ENCODE measurements at places on chromosomes 6 and 20.
A peak's percentile ranks its signal among the peaks of the same experiment; 100 is the strongest.

DNA sequence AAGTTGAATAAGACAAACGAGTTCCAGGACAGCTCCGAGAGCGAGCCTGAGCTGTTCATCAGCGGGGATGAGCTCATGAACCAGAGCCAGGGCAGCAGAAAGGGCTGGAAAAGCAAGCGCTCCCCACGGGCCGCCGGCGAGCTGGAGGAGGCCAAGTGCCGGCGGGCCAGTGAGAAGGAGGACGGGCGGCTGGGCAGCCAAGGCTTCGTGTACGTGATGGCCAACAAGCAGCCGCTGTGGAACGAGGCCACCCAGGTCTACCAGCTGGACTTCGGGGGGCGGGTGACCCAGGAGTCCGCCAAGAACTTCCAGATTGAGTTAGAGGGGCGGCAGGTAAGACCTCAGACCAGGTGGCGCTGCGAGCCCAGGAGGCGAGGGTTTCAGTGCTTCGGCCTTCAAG, 56.0 kb upstream of the TMEM181 start:
- DNase-seq, result no peak

- DNase-seq, result no peak
Observed at GRCh38 chr20:57108742-57109570, 157.5 kb downstream of the BMP7 start.

- no peak for DNase-seq
Observed at GRCh38 chr6:14569394-14569793, 451.8 kb downstream of the CD83 start.

GRCh38 chr6:148398244-148398643, 55.6 kb downstream of the SASH1 start:
- DNase-seq, result no peak

DNA sequence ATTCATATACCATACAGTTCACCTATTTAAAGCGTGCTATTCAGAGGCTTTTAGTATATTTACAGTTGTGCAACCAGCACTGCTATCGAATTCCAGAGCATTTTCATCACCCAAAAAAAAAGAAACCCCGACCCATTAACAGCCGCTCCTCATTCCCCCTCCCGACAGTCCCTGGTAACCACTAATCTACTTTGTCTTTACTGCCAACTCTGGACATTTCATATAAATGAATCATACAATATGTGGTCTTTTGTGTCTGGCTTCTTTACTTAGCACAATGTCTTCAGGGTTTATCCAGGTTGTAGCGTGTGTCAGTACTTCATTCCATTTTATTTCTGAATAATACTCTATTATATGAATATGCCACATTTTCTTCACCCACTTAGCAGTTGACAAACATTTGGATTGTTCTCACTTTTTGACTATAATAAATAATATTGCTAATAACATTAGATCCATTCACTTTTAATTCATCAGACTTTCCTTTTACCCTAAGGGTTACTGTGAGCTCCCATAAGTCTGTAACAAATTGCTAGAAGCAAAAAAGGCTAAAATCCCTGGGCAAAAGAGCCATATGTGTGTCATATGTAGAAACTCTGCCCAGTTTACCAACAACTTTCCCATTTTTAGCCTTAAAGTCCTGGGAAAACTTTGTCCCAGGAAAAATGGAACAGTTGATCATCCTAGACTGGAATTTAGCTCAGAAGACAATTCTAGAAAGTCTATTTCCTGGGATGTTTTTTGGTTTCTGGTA, 23.2 kb upstream of the ROS1 start:
- DNase-seq, result peak; percentile 95

DNA sequence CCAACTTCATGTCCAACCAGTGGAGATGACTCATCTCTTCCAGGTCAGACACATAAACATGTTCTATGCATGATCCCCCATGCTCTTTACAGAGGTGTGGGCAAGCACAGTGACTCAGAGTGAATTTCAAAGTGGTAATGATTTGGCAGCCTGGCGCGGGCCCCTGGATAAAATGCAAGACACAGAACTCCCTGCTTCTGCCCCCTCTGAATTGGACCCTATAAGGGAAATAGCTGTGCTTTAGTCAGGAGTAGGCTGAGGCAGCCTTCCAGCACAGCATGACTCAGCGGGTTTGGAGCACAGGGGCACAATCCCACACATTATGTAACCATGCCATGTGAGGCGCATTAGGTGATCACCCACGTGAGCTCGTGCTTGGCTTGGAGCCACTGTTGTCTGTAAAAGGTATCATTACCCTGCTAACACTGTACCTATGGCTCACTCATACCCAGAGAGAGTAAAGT, 127.4 kb downstream of the C6orf118 start:
- peak; percentile 29 for DNase-seq

DNA sequence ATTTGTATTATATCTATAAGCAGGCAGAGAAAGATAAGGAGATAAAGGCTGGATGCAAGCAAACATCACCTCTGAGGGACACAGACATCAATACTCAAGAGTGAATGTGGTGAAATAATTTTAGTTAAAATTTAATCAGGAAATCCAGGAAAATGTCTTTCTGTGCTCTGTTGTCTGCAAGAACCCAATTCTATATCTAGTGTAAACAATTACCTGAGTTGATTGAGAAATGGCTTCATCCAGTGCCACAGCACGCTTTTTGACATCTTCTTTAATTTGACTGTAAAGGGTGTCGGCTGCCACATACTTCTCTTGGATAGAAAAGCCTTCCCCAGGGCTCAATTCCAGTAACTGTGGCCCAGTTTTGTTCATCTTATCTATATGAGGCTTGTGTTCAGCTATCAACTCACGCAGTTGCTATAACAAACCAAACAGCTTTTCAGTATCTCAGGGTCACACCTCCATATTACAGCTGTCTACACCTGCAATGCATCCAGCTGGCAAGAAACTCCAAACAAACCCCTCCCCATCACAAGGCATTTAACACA, 131.6 kb downstream of the DST start:
- peak; percentile 73 for DNase-seq

DNA sequence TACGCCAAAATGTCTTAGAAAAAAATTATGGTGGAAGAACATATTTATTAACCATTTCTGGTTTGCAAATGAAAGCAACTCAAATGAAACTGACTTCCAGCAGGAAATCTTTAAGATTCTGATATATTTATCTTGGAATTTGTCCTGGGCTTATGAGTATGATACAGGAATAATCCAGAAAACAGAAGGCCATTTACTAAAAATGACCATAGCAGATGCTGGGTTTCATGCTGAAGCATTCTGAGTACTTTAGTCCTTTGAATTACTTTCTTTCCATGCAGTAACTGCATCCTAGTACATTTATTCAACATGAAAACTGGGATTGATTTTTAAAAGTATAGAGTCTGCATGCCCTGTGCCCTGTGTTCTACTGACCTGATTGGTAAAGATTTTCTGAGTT, 172.4 kb downstream of the CLVS2 start:
- no peak for DNase-seq

DNA sequence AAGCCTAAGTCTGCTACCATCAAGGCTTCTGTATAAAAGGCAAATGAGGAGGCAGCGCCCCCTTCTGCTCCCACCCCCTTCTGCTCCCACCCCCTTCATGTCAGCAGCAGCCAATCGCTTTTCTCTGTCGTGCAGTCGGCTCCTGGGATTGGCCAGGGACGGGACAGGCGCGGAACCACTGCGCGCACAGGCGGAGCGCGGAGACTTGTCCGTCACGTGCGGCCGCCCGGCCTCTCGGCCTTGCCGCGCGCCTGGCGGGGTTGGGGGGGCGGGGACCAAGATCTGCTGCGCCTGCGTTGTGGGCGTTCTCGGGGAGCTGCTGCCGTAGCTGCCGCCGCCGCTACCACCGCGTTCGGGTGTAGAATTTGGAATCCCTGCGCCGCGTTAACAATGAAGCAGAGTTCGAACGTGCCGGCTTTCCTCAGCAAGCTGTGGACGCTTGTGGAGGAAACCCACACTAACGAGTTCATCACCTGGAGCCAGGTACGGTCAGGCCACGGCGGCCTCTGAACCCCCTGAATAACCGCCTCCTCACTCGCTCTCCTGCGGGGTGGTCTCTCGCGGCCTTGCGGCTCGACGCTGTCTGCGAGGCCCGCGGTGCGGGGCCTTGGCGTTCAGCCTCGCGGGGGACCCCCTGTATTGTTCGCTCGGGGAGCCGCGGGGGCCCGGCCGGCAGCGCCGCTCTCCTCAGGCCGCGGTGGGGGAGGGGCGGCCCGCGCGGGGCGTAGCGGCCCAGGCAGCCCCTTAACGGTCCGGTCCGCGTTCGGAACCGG, at the start of gene HSF2:
Gene HSF2 (plus strand): TSS at position 305 of the 773 bp plus-strand sequence. CDS start 86 bp downstream, at position 391.
- DNase-seq, result peak; percentile 100

DNA sequence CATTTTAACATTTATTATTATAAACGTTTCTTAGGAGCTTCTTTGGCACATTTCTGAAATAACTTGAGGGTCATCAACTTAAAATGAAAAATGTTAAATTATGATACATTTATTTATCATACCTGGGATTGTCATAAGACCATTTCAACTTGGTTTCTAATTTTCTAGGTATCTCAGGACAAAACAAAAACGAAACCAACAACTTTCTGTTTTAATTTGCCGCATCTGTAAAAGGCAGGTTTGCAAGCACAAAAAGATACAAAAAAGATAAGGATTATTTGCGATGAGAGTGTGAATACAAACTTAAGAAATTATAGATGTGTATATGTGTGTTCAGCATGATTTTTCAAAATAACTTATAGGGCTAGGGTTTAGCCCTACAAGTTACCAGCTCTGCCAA, 395.0 kb upstream of the RUNX2 start:
- no peak for DNase-seq

DNA sequence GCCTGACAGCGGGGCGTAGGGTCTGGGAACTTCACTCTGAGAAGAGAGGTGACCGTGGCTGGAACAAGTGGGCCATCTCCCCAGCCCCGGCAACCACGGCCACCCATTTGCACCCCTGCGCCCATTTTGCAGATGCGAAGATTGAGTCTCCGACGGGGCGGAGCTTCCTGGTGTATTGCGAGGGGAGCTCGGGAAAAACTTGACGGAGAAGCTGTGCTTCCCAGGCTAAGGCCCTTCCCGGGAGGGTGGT, 653 bp downstream of the ZNF335 start:
- no peak for DNase-seq

DNA sequence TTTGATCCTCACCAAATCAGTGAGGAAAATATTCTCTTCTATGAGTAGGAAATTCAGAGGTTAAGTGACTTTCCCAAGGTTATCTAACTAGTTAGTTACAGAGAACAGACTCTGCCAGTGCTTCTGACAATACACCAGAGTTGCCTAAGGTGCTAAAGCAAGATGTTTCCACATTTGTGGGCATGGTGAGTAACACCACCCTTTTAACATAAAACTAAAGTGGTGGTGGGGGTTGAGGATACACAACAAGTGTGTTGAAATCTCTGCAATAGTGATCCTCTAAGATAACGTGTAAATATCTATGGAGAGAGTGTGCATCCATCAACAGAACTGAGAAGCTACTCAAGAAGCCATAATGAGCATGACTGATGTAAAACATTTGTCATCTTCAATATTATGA, 11.7 kb downstream of the VNN2 start:
- no peak for DNase-seq

- DNase-seq, result no peak
Observed at GRCh38 chr6:13859871-13860555, 45.7 kb upstream of the MCUR1 start.

DNA sequence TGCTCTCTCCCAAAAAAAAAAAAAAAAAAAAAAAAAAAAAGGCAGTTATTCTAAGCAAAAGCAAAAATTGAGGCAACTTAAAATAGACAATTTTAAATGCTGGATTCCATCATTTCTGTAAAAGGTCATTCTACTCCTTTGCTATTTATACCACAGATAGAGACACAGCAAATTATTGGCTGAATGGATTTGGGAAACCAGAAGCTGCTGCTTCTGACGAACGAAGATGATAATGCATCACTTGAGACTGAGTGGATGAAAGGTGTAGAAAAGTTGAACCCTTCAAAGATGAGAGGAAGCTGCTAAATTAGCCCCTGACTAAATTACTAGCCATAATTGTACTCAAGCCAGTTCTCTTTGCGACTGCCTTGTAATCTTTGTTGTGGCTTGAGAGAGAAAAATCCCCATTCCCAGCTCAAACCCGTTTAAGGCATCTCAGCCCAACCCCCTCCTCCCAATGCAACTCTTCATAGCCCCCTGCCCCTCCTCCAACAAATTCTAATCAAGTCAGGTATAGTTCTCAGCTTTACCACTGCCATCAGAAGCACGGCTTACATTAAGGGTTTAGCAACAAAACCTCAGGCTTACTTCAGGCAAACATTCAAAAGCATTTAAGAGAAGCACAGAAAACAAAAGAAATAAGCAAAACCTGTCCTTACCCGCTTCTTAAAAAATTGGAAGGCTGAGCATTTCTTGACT, 1.0 kb downstream of the SGK1 start:
- no peak for DNase-seq

GRCh38 chr20:1402149-1402548, 9.3 kb upstream of the FKBP1A start:
- no peak for DNase-seq

DNA sequence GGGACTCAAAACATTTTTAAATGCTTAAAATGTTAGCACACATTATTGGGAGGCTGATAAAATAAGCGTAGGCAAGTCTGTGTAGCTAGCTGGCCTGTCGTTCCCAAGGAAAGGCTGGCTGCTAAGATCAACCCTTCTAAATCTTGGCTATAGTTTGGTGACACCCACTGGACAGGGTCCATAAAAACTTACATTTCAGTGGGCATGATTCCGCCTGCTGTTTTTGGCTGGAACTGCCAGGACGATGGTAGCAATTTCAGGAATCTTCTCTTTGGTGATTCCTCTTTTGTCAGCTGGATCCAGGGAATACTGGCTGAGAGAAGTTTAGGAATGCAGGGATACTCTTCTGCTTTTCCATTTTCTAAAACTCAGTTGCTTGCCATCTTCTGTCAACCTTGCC, 162.2 kb downstream of the NKAIN2 start:
- peak; percentile 11 for DNase-seq

GRCh38 chr6:95978230-95978629, 37.5 kb upstream of the FUT9 start:
- no peak for DNase-seq

DNA sequence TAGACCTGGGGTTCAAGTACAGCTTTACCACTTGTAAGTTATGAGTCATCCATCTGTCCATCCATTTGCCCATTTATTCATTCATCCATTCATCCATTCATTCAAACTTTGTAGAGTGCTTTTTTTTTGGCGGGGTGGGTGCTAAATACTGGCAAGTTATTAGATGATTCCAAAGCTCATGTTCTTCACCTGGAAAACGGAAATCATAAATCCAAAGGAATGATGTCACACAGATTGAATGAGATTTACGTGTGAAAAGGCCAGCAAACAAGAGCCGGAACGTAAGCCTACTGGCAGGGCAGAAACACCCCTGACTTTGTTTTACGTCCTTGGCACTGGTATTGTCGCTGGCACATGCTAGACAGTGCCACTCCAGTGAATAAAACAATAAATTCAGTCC, 480.9 kb upstream of the CHD6 start:
- DNase-seq, result no peak

- no peak for DNase-seq
Observed at GRCh38 chr20:10219993-10220750, 1.5 kb downstream of the SNAP25 start.

- peak; percentile 70 for DNase-seq
Observed at GRCh38 chr6:149335924-149336608, 18.6 kb downstream of the TAB2 start.

- no peak for DNase-seq
Observed at GRCh38 chr6:116412270-116412669, 41.5 kb downstream of the DSE start.

Measured in choroid plexus epithelial cell (primary cell).